ENCODE measurements at places on chromosomes 2 and 18.

GRCh38 chr18:35653392-35654135 is 72.0 kb downstream of the GALNT1 start:
- no peak for DNase-seq

- no peak for DNase-seq
These were observed 9.3 kb downstream of the GGCX start for GRCh38 chr2:85551698-85552678.

GRCh38 chr2:60212181-60212945 is 341.1 kb downstream of the BCL11A start:
- no peak for DNase-seq

DNA sequence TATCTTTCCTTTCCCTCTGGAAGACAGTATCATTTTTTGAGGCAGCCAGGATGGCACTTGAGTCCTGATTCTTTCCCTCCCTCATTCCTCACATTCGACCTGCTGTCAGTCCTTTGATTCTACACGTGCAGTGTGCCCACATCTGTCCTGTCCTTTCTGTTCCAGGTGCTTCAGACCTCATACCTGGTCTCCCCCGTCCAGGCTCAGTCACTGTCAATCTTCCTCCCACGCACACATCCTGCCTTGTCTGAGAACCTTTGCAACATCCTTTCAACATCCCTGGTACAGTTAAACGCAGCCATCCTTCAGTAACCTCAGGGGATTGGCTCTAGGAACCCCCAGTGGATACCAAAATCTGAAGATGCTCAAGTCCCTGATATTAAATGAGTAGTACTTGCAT is 10.1 kb downstream of the BCL2 start:
- DNase-seq = no peak

DNA sequence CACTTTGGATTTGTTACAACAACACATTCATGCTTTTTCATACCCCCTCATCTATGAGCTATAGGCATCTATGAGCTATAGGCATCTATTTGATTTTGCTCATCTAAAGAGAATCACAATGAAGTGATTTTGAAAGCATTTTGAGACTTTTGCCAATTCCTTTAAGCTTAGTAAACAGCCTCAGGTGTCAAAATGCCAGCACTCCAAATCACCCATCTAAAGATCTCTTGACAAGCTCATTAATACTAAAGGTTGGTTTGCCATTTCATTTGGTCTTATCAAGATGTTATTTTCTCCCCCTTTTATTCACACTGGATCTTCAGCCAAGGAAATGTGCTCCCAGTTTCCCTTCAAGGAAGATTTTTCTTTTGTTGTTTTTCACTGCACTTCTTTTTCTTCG is 110.7 kb upstream of the TLK1 start:
- no peak for DNase-seq

GRCh38 chr2:241637795-241638660 is 535 bp downstream of the ATG4B start:
- no peak for DNase-seq
